NAMALWA (cell line): ENCODE measurements at places on chromosomes 12 and 14.
A peak's percentile ranks its signal among the peaks of the same experiment; 100 is the strongest.

DNA sequence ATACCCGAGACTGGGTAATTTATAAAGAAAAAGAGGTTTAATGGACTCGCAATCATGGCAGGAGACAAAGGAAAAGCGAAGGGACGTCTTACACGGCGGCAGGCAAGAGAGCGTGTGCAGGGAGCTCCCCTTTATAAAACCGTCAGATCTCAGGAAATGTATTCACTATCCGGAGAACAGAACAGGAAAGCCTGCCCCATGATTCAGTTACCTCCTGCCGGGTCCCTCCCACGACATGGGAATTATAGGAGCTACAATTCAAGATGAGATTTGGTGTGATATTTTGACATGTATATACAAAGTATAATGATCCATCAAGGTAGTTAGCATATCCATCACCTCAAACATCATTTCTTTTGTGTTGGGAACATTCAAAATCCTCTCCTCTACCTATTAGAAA is 2.3 kb upstream of the CDCA4 start:
- DNase-seq = no peak

DNA sequence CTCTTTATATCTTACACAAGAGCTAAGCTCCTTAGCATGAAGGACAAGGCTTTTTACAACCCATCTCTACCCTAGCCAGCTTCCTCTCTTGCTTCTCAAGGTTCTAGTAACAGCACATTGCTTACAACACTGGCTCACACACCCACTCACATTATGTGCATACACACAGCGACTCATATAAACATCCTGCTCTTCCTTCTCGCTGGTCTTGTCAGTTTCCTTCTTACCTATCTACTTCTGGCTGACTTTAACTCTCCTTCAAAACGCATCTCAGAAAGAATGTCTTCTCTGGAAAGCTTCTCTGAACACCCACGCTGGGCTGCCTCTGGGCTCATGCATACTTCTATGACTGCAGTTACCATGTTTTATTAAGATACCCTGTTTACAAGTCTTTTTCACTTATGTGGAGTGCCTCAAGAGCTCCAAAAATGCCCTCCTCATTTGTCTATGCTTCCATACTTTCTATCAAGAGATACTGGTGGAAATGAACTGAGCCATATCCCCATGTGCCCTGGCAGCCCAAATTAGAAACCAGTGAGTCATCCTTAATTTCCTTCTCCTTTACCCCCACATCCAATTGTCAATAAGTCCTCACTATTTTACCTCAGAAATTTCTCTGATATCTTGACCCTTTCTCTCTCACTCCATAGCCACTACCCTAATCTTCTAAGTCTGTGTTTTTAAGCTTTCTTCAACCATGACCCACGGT is 126.9 kb upstream of the KRAS start:
- DNase-seq = no peak

DNA sequence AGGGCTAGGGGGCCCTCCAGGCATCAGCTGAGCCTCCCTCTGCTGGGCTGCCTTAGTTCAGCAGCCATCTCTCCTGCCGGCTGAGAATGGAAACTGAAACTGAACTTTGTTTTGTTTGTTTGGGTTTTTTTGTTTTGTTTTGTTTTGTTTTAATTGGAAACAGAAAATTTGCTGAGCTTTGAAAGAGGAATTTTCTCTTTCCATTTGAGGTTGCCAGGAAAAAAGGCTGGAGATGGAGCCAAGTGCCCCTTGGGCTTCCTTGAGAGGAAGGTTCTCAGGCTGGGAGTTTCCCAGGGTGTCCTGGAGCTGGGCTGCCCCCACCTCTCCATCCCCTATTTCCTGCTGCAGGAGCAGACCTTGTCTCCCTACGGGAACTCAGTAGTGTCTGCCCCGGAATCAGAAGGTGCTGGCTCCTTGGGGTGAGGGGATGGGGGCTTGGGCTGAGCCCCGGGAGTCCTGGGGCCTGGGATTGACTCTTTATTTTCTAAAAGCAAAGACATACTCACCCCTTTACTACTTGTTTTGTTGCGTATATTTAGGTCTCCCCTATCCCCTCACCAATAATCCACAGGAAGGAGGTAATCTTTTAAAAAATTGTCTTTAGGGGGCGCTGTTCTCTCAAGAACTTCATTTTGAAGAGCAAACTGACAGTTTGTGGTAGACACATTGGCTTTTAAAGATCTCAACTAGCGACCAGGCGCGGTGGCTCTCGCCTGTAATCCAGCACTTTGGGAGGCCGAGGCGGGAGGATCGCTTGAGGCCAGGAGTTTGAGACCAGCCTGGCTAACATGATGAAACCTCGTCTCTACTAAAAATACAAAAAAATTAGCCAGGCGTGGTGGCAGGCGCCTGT is 21.3 kb upstream of the OASL start:
- DNase-seq = peak; percentile 80

GRCh38 chr12:118013283-118013682 is 3.2 kb upstream of the RFC5 start:
- DNase-seq = no peak
